Natural killer cell (primary cell): ENCODE measurements at places on chromosomes 1 and 21. TPM values are rescaled to one million over a fixed set of nuclear protein-coding genes. Genes with fewer than 3 reads are reported as not detected.

AMY2B gene
- total RNA-seq = 30.9 TPM

DNA sequence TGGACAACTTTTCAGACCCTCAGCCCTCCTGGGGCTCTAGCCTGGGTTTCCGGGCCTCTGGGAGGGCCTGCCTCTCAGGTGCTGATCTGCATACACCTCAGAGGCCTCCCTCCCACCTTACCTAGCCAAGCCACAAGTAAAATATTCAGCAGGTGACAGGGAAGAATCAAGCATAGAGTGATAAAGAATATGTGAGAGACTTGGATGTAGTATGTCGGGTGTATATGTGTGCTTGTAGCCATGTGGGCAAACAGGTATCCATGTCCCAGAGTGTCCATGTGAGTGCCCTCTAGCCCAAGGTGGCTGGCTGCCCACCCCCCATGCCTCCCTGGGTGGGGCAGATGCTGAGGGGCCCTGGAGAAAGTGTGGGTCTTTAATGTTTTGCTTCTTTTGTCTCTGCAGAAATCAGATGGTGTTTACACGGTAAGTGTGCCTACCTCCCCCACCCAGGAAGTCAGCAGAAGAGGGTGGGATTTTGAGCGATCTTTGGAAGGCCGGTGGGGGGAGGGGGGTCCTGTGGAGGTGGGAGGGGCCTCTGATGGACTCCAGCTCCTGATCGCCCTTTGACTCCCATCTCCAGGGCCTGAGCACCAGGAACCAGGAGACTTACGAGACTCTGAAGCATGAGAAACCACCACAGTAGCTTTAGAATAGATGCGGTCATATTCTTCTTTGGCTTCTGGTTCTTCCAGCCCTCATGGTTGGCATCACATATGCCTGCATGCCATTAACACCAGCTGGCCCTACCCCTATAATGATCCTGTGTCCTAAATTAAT lies 3.4 kb downstream of the FCER1G start:
- DNase-seq = peak; percentile 28

IFNLR1 gene
- total RNA-seq = 0.19 TPM

- peak; percentile 91 for DNase-seq
Observed at GRCh38 chr1:181033799-181034451, at the start of gene MR1. Gene MR1, plus strand, starts transcription at chr1:181033983. Its CDS starts 25 bp downstream, at chr1:181034008.

GRCh38 chr1:154755858-154756730 lies 114.0 kb downstream of the KCNN3 start:
- no peak for DNase-seq

DNA sequence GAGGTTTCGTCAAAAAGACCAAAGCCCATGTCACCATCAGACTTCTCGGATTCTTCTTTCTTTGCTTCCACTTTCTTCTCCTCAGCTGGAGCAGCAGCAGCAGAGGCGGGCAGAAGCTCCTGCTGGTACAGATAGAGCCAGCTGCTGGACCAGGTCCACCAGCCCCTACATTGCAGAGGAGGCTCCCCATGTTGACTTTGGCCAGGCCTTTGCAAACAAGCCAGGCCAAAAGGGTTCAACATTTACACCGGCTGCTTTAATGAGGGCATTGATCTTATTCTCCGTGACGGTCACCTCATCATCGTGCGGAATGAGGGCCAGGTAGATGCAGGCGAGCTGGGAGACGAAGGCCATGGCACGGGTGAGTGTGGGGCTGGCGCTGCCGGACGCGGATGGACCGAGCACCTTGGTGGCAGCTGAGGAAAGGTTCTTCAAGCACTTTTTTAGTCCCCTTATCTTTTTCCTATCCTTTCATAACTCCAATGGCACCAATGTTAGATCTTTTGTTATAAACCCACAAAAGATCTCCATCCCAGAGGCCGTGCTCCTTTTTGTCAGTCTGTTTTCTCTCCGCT lies 358.5 kb downstream of the RGS7 start:
- DNase-seq = no peak

FCGR3B gene
- total RNA-seq = 29.6 TPM

DNA sequence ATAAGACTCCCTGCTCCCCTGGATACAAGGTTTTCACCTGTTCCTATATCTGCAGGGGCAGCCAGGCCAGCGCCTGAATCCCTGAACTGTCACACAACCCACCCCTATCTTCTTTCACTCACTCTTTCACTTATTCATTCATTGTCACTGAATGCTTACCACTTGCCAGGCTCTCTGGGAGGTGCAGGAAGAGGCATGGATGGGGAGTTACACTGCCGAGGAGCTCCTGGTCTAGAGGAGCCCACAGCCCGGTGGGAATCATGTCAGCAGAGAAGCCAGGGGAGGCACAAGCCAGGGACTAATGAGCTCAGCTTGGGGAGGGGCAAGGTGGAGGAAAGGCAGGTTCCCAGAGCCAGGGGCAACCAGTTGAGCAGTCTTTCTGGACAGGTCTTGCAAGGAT lies 155.8 kb downstream of the TRABD2B start:
- DNase-seq = no peak

DNA sequence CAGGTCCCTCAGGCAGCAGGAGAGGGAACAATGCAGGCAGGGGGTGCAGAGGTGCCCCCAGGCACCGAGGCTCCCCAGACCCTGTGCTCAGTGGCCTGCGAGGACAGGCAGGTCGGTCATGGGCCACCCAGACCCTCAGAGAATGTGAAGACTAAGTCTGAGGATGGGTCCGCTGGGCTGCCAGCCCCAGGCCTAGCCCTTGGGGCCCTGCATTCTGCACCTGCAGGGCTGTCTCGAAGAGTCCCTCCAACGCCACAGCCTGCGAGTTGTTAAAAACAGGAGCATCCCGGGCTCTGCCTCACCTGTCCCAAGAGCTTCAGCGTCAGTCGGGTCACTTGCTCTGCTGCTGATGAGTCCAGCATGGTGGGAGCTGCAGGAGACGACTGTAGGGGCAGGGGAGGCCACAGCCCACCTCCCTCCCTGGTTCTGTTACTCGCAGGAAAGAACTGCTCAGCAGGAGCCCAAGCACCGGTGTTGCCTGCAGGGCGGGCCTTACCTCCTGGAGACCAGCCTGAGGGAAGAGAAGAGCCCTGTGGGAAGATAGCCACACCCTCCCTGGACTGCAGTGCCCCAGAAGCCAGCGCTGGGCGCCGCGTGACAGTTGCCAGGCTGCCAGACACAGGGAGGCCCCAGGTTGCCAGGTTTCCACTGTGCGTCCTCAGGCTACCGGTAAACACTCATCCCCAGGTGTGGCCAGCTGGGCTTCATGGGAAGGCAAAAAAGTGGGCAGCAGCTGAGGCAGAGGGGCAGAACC lies 5.8 kb downstream of the C21orf58 start:
- no peak for DNase-seq

GSTM2 gene
- total RNA-seq = 315 TPM

HP1BP3 gene
- 274 TPM for total RNA-seq

CFAP107 gene
- not detected for total RNA-seq

- no peak for DNase-seq
Observed at GRCh38 chr21:18602711-18603110, 199.1 kb upstream of the TMPRSS15 start.

SPATC1L gene
- total RNA-seq = 2.7 TPM

SV2A gene
- total RNA-seq = 0.73 TPM

ADAMTS1 gene
- 18.7 TPM for total RNA-seq

DNA sequence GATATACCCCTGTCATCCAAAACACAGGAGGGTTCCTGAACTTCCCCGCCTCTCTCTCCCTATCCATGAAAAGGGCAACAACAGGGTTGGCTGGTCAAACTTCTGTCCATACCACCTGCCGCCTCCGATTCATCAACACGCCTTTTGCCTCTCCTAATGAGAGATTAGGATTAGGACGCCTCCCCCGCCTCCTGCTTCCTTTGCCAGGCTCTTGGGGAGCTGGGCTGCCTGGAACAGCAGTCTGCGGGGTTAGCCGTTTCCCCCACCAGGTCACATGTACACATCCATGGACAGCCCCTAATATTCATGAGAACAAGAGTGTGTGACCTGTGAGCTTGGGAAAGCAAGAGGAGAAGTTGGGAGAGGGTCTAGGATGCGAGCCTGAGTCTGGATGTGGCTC lies 2.3 kb upstream of the OPTC start:
- DNase-seq = no peak

DNA sequence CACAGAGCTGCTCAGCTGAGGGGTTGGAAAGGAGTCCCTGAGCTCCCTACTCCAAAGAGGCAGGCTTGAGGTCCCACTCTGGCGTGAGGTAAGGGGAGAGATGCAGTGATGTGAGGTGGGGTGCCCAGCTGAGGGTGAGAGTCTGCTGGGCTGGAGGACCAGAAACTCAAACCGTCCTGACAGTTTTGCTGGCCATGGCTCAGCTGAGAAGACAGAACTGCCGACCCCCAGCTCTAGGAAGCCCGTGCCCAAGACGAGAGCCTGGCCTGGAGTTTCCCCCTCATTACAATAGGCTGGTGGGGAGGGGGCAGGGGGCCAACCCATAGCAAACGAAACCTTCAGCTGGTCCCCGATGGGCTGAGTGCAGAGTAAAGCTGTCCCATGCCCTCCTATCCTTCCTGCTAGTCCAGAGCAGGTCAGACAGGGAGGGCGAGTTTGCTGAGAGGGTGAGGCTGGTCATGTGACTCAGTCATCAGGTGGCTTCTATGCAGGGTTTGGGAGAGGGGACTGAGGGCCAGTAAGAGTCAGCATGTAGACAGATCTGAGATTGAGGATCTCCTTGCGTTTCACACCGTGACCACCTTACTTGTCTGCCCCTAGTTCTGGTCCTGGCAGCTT lies 129.3 kb downstream of the PRDM2 start:
- DNase-seq = no peak

- no peak for DNase-seq
Observed at GRCh38 chr1:187878883-187879282, 1050.1 kb downstream of the PLA2G4A start.

- no peak for DNase-seq
Observed at GRCh38 chr1:235513495-235514366, 9.5 kb upstream of the B3GALNT2 start.

BTF3L4 gene
- total RNA-seq = 24.2 TPM

ASCL5 gene
- total RNA-seq = not detected

AADACL3 gene
- total RNA-seq = not detected

DNA sequence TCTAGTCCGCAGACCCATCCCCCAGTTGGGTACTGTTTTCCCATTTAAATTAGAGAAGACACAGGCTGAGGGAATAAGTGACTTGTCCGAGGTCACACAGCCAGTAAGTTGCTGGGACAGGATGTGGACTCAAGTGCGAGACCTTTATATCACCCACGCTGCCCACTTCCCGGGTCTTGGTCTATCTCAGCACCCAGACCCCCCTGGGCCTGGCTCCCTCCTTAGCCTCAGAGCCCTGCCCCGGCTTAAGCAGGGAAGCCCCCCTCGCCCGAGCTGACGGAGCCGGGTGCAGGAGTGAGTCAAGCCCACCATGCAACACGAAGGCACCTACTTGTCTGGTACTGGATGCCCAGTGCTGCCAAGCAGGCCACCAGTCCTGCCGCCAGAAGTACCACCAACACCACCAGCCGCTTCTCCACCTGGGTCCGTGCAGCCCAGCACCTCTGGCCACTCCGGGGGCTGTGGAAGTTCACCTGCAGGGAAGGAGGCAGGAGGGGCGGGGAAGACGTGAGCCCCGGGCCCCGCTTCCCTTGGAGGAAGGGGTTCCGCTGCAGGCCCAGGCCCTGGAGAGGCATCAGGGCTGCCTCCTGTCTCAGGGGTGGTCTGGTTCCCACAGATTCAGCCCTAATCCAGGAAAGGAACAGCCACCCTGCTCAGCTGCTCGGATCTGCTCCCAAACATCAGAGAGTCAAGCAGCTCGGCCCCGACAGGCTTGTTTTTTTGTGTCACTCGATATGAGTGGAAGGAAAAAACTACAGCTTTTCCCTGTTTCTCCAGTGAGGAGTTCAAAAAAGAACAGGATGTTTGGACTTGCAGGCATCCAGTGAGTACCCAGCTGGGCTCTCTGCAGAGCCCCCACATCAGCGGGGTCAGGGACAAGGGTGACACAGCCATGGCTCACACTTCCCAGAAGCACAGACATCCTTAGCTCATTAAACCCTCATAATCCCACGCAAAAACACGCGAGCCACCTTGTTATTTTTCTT lies 11.1 kb downstream of the ECE1 start:
- DNase-seq = peak; percentile 41

GRCh38 chr21:43921571-43921978 lies 56.6 kb downstream of the AGPAT3 start:
- DNase-seq = peak; percentile 76

DNA sequence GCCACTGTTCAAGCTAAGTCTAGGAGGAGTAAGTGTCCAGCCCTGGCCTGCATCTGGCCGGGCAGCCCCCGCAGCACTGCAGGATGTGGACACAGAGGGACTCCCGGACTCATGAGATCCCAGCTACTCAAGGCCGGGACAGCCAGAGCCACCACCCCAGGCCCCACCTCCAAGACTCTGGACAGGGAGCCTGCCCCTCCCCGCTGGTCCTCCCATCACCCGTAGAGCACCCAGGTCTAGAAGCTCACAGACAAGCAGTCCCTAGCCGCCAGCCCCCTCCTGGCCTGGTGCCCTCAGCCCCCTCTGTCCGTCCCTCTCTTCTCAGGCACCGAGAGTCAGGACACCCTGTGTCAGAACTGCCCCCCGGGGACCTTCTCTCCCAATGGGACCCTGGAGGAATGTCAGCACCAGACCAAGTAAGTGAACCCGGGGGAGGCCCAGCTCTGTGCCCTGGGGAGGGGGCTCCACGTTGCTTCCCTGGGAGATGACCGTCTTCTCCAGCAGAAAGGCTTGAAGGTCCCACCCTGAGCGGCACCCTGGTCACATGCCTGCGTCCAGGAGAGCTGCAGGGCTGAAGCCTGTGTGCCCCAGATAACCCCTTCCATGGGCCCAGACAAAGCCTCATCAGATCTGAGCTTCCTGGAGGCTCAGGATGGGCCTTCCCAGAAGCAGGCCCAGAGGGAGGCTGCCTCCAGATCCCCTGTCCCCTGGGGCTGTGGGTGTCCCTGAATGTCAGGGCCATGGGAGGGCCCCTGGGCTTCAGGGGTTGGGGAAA lies 4.3 kb downstream of the TNFRSF14 start:
- no peak for DNase-seq

DNA sequence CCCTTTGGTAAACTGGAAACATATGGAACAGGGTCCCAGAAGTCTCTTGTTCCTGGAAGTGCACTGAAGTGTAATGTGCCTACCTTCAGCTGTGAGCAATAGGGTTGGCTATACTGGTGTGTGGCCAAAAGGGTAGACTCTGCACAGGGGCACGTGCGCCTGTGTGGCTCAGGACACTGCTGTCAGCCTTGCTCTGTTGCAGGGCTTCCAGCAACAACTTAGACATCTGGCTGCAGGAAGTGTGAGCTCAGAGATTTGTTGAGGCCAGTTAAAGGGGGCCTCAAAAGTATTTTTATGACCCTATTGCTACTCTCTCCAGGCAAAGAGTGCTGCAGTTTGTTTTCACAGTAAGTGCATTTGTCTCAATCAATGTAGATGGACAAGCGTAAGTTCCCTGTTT lies 7.5 kb downstream of the CTPS1 start:
- DNase-seq = no peak

MMEL1 gene
- 2.0 TPM for total RNA-seq

IGSF3 gene
- total RNA-seq = not detected

A3GALT2 gene
- total RNA-seq = not detected

DNA sequence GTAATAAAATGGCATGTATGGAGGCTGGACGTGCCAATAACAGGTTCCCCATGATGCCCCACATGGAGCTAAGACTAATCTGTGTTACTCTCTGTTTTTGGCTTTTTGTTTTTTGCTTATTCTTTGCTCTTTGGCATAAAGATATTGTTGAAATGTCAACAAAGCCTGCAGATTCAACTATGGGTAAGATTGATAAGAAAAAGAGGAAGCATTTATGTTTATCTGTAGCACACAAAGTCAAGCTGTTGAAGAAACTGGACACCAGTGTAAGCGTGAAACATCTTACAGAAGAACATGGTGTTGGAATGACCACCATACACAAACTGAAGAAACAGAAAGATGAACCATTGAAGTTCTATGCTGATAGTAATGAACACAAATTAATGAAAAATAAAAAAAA lies 402.7 kb downstream of the LTN1 start:
- DNase-seq = no peak

- DNase-seq = no peak
Observed at GRCh38 chr1:66055092-66055491, 262.4 kb downstream of the PDE4B start.
